Islet precursor cell (in vitro differentiated cells): ENCODE measurements at places on chromosomes 6 and 20.
A peak's percentile ranks its signal among the peaks of the same experiment; 100 is the strongest.

DNA sequence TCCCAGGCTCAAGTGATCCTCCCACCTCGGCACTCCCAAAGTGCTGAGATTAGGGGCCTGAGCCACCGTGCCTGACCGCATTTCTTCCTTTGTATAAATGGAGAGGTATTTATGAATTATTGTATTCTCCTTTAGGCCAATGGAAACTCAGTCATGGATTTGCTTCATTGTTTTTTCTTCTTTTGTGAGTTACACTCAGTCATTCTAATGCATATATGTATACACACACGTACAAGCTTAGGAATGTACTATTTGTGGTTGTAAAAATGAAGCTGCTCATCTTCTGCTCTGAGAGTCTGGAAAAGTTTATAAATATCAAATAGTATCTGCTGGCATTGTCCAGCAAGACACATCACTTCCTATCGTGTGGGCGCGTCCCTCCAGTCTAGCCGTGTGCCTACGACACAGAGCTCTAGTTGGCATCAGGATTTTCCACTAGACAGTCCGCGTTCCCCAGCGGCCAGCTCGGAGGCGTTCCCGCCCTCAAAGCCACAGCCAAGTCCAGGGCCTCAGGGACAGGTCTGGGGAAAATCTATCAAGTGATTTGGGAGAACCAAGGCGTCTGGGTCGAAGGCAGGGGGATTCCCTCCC, 215.2 kb downstream of the NFATC2 start:
- DNase-seq = no peak

GRCh38 chr6:33914645-33915044, 110.8 kb upstream of the MLN start:
- no peak for DNase-seq

DNA sequence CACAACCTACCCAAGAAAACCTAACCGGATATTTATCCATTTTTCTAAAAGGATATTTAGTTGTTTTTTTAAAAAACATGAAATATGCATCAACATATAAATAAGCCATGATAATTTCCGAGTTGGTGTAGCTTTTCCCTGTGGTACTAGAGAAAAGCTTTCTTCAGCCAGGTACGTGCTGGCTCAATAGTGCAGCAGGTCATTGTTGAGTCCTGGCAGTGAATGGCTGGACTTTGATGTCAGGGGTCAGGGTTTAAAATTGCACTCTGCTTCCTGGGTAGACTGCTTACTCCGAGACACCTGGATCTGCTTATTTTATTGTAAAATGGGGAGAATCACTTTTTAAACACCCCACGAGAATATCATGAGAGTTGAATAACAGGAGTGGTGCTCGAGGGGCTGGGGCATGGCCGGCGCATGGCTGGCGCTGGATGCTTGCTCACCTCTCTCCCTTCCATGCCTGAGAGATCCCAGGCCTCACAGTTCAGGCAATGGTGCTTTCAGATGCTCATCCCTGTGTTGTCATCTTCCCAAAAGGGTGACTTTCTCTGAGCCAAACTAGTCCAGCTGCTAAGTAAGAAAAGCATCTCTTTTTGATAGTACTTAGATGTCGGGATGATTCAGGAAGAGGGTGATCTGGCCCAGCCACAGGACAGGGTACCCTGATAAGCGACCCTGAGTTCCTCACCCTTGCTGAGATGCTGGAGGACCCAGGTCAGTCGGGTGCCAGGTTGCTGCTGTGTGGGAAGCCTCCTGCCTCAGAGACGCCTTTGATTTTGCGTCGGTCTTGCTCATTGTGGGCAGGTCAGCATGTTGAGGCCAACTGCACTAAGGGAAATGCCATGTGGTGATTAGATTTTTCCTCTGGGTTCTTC, 269.1 kb upstream of the FOXQ1 start:
- peak; percentile 29 for DNase-seq

DNA sequence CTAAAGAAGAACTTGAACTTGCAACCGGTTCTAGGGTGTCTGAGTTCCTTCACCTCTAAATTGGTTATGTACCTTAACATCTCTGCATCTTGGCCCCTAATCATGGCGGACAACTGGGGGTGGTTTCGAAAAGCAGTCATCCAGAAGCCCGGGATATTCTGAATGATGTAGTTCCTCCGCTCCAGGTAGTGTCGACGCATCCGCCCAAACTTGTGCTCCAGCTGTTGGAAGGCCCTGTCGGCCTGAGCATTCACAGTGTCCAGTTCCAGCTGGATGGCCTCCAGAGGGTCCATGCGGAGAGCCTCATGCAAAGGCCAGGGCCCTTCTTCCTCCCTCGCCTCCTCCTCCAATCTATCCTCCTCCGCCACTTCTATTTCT, 887 bp downstream of the TSPYL1 start:
- no peak for DNase-seq

DNA sequence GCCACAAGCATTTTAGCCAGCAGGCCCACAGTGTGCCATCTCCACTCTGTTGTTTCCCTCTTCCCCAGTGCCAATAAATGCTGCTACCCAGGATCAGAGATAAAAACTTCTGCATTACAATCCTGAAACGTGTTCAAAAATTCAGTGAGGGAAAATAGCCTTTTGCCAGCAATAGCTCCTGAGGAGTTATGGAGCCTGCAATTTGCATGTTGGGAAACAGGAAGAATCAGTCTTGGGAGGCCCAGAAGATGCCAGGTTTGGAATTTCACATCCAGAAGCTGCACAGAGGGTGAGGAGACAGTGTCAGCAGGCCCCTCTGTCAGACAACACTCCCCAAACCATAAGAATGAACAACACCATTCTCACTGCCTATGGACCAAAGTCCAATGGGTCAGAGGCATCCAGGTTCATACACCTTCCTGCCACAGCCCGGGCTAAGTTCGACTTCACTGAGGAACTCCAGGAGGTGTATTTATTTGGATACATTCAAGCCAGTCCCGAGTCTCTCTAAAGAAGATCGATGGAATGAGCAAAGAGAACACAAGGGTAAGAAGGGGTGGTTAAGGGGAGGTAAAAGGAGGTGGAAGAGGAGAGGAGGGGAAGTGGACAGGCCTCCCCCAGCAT, 20.8 kb downstream of the RRBP1 start:
- no peak for DNase-seq

DNA sequence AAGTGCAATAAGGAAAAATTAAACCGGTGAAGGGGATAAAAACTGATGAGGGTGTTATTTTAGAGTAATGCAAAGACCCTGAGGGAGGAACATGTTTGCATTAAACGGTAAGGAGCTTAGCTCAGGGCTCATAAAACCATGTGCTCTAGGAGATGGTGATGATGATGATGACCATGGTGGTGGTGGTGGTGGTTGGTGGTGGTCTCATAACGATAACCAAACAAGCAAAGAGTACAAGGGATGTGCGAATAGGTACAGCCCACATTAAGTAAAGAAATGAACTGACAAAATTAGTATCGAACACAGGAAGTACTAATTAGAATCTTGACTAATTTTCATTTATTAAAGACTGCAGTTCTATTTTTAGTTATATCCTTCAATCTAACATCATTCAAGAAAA, 139.1 kb downstream of the ATXN1 start:
- no peak for DNase-seq

- DNase-seq = no peak
Observed at GRCh38 chr6:150576651-150577226, 22.9 kb upstream of the PLEKHG1 start.

DNA sequence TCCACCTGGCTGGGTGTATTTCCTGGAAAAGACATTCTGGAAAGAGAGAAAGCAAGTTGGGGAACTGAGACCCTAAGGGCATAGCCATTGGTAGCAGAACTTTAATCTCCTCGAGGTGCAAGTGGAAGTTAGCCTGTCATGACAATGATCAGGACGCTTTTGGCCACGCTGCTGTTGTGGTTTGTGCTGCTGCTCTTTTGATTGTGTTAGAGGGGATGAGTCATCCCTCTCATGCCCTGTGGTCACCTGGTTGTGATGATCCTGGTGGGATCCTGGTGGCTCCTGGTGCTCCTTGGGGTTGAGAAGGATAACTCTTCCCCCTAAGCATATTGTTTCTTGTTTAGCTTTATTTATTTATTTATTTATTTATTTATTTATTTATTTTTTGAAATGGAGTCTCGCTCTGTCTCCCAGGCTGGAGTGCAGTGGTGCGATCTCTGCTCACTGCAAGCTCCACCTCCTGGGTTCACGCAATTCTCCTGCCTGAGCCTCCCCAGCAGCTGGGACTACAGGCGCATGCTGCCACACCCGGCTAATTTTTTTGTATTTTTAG, 350.3 kb downstream of the KIF16B start:
- peak; percentile 61 for DNase-seq
